ENCODE measurements at places on chromosomes 5 and 9.

DNA sequence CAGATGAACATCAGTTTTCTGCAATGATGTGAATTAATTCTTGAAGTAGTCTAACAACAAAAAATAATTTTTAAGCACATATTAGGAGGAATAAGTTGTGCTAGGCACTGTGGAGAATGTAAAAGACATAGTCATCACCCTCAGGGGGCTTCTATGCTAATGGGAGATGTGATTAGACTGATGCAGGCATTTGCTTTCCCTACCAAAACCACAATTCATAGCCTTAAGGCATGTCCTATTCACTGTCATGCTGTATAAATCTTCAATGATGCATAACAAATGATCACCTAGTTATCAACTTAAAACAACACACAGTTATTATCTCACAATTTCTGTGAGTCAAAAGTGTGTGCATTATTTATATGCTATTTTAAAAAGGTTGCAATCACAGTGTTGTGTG is 422.6 kb downstream of the MAN2A1 start:
- no peaks in the 10 kb centered on the region for H3K36me3 ChIP-seq
- H3K4me3 ChIP-seq = no peak overlapping the region
- no peaks in the 10 kb centered on the region for H3K27me3 ChIP-seq
- H3K27ac ChIP-seq = no peak overlapping the region

DNA sequence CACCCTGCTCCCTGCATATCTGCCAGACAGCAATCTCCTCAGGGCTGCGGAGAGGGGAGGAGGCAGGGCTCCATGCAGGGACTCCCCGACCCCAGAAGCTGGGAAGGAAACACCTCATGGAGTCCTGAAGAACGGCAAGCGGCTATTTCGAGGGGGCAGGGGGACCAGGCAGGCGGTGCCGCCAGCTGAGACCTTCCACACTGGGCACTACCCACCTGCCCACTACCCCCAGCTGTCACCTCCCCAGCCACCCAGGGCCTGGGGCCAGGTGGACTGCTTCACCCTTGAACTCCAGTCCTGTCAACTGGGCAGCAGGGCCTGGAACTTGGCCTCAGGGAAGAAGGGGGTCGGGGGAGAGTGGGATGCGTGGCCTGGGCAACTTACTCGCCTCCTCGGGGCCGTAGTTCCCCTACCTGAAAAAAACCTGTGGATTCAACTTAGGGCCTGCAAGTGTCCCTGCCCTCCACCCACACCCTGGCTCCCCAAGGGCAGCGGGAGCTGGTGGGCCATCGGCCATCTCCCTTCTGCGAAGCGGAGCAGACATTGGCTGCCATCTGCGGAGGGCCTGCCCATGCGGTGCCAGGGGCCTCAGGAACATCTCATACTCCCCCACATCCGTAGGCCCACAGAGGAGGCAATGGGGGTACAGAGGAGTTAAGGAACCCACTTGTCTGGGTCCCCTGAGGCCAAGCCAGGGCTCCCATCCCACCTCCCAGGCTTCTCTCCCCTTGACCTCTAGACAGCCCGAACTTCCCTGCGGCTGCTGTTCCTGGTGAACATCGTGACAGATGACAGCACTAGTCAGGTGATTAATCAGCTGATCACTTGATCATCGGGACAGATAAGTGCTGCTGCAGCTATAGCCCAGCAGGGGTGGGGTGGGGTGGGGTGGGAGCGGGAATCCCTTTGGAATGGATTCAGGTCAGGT is 18.5 kb upstream of the RALGDS start:
- H3K27ac ChIP-seq = no peak overlapping the region
- H3K36me3 ChIP-seq = no peaks in the 10 kb centered on the region
- H3K27me3 ChIP-seq = no peaks in the 10 kb centered on the region
- H3K4me3 ChIP-seq = no peak overlapping the region
- H3K4me1 ChIP-seq = peaks cover 90% of the 10 kb centered on the region

DNA sequence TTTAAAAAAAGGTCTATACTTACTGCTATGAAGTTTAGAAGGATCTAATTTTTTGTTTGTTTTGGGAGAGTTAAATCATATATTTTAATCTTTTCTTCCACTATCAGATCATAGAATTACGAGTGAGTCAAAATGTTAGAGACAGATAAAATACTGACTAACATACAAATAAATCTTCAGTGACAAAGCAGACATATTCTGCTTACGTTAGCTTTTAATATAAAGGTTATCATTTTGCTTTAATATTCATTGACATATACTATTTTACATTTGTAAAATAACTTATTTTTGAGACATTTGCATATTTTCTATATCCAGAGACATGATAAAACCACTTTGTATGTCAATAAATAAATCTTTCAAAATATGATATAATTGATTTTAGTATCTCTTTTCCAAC is 64.6 kb upstream of the GABRA1 start:
- no peaks in the 10 kb centered on the region for H3K4me1 ChIP-seq
- no peak for DNase-seq
- no peak overlapping the region for H3K27ac ChIP-seq
- no peaks in the 10 kb centered on the region for H3K27me3 ChIP-seq

- H3K27me3 ChIP-seq = peaks cover 71% of the 10 kb centered on the region
- no peaks in the 10 kb centered on the region for H3K36me3 ChIP-seq
Measured at GRCh38 chr5:73312146-73312871, 136.3 kb downstream of the FOXD1 start.

GRCh38 chr5:36778336-36778735 is 98.2 kb upstream of the NIPBL start:
- H3K4me1 ChIP-seq = no peaks in the 10 kb centered on the region
- H3K4me3 ChIP-seq = no peak overlapping the region
- H3K36me3 ChIP-seq = no peaks in the 10 kb centered on the region

Measured in lower lobe of right lung (tissue), 2 donors.